ENCODE measurements at places on chromosomes 2 and 18. TPM values are rescaled to one million over a fixed set of nuclear protein-coding genes. Genes with fewer than 3 reads are reported as not detected.

Gene CKAP2L
- 23.0 TPM for total RNA-seq

Gene ANKRD36
- 21.4 TPM for total RNA-seq

Gene GPR45
- total RNA-seq: not detected

Gene ACVR1C
- 0.38 TPM for total RNA-seq

Gene RIT2
- not detected for total RNA-seq

Gene KIF1A
- 2.6 TPM for total RNA-seq

Gene MEP1B
- total RNA-seq: not detected

Gene PSD4
- 224 TPM for total RNA-seq

Gene PLEKHH2
- total RNA-seq: 0.70 TPM

Gene SLC20A1
- total RNA-seq: 111 TPM

Gene KCNG2
- total RNA-seq: not detected

Gene GALNT5
- not detected for total RNA-seq

Gene MPP4
- total RNA-seq: not detected

Gene LDLRAD4
- total RNA-seq: 36.8 TPM

Gene MCFD2
- total RNA-seq: 42.7 TPM

Gene REL
- 55.3 TPM for total RNA-seq

Gene GREB1L
- not detected for total RNA-seq

Gene PSMA8
- 1.7 TPM for total RNA-seq

Gene G6PC2
- total RNA-seq: not detected

Gene SLC9A4
- total RNA-seq: not detected

Gene TMEM169
- 0.48 TPM for total RNA-seq

Gene ILKAP
- total RNA-seq: 55.3 TPM

Gene PPP1R1C
- total RNA-seq: not detected

Gene SETBP1
- 18.4 TPM for total RNA-seq

Gene RAX
- total RNA-seq: not detected

Gene TRIM54
- 0.15 TPM for total RNA-seq

Gene IL36B
- total RNA-seq: not detected

Gene CBLN2
- total RNA-seq: not detected

Gene CYBRD1
- 0.90 TPM for total RNA-seq

Gene GPR35
- 12.6 TPM for total RNA-seq

Gene ZNF396
- total RNA-seq: 1.1 TPM

Gene CXCR1
- total RNA-seq: not detected

Gene TOGARAM2
- 6.4 TPM for total RNA-seq

Gene IL1RL1
- 0.25 TPM for total RNA-seq

Gene TMEM163
- total RNA-seq: 0.10 TPM

Gene CLHC1
- total RNA-seq: 8.6 TPM

Gene CERKL
- not detected for total RNA-seq

Gene B4GALT6
- 3.8 TPM for total RNA-seq

Gene PMAIP1
- total RNA-seq: 69.1 TPM

Gene AGXT
- not detected for total RNA-seq

Gene FAM110C
- total RNA-seq: 0.15 TPM

Gene CYTIP
- total RNA-seq: 247 TPM

Gene PREB
- total RNA-seq: 77.0 TPM

Gene CCBE1
- not detected for total RNA-seq

Gene ASB18
- not detected for total RNA-seq

Gene RNF103
- 11.8 TPM for total RNA-seq

Gene OR6B2
- total RNA-seq: not detected

Gene FZD7
- 0.63 TPM for total RNA-seq

Gene ZNF521
- not detected for total RNA-seq

Gene SERPINB13
- not detected for total RNA-seq

Gene FOSL2
- 78.7 TPM for total RNA-seq

Gene FOXI3
- not detected for total RNA-seq

Gene PNKD
- total RNA-seq: 22.7 TPM

Gene CCDC138
- 16.0 TPM for total RNA-seq

Gene ITGA6
- total RNA-seq: 5.7 TPM

Gene DUSP11
- 32.1 TPM for total RNA-seq

Gene NTSR2
- total RNA-seq: not detected

Gene IL18R1
- total RNA-seq: 25.1 TPM

Gene FARP2
- total RNA-seq: 35.5 TPM

Gene HRH4
- not detected for total RNA-seq

Data from activated CD8-positive, alpha-beta memory T cell treated with anti-CD3 and anti-CD28 coated beads for 36 hours (primary cell).